A549 treated with ZK216348 at 1 μM for 4 hours (cell line): ENCODE measurements at places on chromosomes 6 and 20. TPM values are rescaled to one million over a fixed set of nuclear protein-coding genes. Genes with fewer than 3 reads are reported as not detected.

CLIC5 gene
- total RNA-seq, result not detected in 5 replicates

MATN4 gene
- total RNA-seq, result 0.13 to 0.19 TPM in 2 of 5 replicates, not detected in the others

SLC52A3 gene
- total RNA-seq, result 0.34 to 0.78 TPM (median 0.51 TPM) in 5 replicates

DEFB132 gene
- total RNA-seq, result not detected in 5 replicates
